Hematopoietic multipotent progenitor cell treated with erythropoietin and hydrocortisone succinate and interleukin-3 and kit ligand, for 6 days (in vitro differentiated cells): ENCODE measurements at places on chromosomes 6 and 20.
A peak's percentile ranks its signal among the peaks of the same experiment; 100 is the strongest.

GRCh38 chr6:43396408-43397149 lies 27.1 kb upstream of the ZNF318 start:
- DNase-seq = no peak

DNA sequence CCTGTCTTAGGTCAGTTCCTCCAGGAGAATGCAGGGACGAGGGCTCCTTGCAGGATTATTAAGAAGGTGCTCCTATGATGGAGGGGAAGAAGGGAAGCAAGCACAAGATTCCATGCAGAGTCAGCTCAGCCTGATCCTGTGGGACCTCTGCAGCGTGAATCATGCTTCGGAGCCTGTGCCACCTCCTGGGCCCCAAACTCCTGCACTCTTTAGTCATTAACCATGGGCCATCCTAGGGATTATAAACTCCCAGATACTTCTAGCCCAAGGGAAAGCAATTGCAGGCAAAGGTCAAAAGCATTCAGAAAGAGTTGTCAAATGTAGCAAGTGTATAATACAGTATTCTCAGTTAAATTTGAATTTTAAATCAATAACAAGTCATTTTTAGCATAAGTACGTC lies 208.7 kb upstream of the PMEPA1 start:
- DNase-seq = no peak

DNA sequence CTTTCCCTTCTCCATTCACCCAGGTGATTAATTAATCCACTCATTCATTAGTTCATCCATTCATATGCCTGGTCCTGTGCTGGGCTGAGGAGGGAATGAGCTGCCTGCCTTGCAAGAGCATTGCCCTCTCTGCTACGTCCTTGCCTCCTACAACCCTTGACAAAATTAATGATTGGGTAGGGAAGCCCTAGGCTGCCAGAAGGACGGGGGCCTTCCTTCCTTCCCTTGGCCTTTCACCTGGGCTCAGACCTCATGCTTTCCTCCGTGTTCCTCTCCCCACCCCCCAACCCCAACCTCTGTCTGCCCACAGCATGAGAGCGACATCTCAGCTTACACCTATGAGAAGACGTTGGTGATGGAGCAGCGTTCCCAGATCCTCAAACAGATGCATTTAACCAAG lies 25.6 kb downstream of the SLC12A5 start:
- DNase-seq = no peak

DNA sequence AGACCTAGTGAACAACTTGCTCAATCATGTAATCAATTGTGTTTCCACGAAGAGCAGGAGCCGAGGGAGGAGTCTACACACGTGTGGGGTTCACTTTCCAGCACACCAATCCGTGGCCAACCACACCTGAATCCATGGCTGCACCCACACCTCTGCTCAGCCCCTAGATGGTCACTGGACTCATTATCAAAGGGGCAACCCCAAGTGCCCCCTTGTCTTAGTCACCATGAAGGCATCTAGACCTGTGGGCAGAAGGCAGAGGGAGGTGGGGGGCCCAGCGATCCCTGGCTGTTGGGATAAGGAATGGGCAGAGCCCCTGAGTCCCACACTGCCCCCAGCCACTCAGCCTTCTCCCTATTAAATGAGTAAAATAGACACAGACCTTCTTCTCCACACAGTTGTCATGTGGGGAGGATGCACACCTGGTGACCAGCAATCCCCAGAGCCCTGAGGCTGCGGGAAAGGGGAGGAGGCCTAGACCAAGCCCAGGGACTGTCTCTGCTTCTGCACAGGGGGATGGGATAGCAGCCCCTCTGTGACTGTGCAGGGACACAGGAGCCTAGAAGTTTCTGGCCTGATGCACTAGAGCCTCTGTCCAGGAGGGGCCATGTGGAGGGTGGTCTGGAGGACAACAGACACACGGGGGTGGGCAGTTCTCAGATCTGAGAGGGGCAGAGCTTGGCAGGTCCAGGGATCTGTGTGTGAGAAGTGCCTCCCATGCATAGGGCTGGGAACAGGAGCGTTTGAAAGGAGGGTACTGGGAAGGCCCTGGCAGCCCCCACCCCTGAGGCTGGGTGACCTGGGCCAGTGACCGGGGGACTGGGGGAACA lies 1.9 kb upstream of the RAET1L start:
- DNase-seq = no peak

GRCh38 chr20:32628960-32629530 lies 43.9 kb upstream of the NOL4L start:
- DNase-seq = no peak

- no peak for DNase-seq
Observed at GRCh38 chr20:46735436-46735835, 26.0 kb downstream of the SLC2A10 start.

DNA sequence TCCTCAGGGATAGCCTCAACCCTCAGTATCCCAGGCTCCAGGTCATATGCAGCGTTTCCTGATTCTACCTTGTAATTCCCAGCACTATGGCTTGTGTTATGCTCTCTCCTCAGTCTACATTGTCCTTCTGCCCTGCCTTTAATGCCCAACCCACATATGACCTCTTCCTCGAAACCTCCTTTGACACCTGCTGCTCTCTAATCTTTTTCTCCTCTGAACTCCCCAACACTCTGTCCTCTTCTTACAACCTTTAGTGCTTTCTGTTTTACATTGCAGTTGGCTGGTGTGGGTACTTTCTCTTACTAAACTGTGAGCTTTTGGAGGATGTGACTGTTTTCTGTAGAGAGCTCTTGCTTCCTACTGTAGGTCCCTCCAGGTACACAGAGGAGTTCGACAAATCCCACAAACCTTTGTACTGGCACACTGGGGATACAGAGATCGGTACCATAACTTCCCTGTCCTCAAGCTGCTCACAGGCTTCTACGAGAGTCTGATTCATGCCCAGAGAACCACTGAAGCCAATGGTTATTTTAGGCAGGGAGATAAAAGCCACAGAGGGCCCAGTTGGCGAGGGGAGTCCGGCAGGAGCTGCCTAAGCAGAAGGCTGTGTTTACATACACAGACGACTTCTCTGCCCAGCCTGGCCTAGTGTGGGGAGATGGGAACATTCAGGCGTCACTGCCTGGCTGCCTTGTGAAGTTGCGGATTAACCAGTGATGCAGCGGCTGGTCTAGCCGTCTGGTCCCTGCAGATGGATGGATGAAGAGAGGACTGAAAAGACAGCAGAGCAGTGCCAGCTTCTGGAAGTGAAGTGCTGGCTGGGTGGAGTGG lies 8.4 kb upstream of the EPB41L1 start:
- DNase-seq = no peak

- DNase-seq = no peak
Observed at GRCh38 chr20:36812594-36813463, 39.3 kb upstream of the DSN1 start.

GRCh38 chr6:144578385-144579350 lies 293.5 kb downstream of the UTRN start:
- no peak for DNase-seq

GRCh38 chr20:30484749-30485070 lies 772.8 kb upstream of the DEFB115 start:
- DNase-seq = no peak

DNA sequence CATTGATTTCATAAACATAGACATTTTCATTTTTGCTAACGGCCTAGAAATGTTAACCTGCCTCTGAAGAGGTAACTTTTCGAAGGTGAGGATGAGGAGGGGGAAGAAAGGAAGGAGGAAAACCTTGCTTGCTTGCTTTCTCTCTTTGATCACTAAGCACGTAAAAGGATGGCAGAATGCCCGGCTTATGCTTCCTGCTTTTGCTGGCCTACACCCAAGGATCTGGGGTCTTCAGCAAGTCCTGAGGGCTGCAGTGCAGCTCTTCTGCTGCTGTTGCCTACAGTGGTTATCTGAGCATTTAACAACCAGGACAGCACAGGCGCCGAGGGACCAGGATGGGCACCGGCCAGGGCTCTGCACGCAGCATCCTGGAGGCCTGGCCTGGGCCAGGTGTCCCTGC lies 150.8 kb upstream of the TAB2 start:
- DNase-seq = peak; percentile 45

DNA sequence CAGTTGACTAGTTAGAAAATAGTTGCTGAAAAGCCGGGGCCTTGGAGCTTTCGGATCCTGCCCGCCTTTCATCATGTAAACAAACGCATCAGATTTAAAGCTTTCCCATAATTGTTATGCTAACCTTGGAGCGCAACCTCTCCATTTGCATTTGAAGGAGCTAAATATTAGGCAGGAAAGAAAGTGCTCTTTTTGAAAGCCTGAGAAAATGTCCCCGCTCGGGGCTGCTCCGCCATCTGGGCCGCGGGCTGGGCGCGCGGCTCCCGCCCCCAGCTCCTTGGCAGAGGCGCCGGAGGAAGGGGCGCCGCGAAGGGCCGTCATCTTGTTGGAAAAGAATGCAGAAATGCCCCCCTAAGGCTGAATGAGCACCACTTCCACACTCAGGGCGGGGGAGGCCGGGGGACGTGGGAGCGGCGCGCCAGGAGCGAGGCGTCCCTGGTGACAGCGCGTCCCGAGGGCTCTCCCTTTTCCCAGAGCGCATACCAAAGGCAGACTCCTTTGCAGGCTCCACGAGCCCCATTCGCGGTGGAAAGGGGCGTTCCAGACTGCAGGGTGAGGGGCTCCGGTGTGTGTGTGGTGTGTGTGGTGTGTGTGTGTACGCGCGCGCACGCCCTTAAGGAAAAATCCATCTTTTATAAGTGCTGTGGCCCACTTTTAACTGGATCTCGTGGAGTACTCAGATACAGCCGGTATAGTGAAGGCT lies 145.6 kb upstream of the ID4 start:
- DNase-seq = no peak

DNA sequence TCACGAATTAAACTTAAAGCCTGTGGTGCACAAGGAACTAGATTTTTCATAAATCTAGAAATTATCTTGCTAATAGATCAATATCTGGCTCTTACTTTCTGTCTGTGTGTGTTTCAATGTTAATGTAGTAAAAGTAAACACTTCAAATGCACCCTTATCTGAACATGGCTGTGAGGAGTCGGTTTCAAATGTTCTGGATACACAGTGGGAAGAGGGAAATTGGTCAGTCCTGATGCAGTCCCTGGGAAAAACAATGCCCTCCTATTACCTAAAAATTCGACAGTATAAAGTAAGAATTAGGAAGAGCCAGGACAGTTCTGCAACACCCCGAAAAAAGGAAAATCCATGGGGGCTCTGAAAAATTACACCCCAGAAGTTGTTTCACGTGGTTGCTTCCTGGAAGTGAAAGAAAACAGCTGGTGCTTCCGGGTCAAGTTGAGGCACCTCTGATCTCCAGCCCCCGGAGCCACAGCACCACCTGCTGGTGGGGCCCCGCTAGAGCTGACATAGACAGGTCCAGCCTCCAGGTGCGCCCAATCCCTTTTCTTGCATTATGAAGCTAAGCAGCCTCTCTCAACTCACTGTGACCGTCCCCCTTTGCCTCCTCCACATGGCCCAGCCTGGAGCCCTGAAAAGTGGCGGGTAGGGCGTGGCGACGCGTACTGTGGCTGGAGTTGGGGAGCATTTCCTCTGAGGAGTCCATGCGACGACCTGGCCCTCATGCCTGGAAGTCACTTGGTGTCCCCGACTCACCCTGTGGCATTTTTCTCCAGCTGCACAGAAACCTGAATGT lies 8.3 kb downstream of the SEMG2 start:
- peak; percentile 64 for DNase-seq

GRCh38 chr20:35600176-35600992 lies 15.2 kb upstream of the SPAG4 start:
- peak; percentile 4 for DNase-seq

GRCh38 chr6:11209906-11210305 lies 22.6 kb downstream of the NEDD9 start:
- no peak for DNase-seq

GRCh38 chr20:63132715-63133471 lies 83.0 kb downstream of the YTHDF1 start:
- no peak for DNase-seq

DNA sequence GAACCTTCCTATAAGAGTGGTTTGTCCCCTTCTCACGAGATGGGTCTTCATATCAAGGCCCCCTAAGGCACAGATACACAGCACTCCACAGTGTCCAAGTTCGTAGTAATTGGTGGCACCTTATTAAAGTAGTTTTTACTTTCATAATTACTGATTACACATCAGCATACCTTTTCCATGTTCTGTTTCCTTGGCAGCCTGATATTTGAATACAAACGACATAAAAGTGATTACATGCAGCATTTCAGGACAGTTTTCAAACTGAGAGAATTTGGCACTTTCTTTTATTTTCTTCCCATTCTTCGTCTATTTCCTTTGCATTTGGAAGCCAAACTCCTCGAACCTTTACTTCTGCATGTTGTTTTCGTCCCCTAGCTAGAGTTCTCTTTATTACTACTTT lies 139.7 kb downstream of the MTHFD1L start:
- DNase-seq = no peak

GRCh38 chr6:4896401-4896800 lies 107.4 kb downstream of the RPP40 start:
- no peak for DNase-seq

- no peak for DNase-seq
Observed at GRCh38 chr6:18362058-18362561, 25.0 kb upstream of the RNF144B start.

DNA sequence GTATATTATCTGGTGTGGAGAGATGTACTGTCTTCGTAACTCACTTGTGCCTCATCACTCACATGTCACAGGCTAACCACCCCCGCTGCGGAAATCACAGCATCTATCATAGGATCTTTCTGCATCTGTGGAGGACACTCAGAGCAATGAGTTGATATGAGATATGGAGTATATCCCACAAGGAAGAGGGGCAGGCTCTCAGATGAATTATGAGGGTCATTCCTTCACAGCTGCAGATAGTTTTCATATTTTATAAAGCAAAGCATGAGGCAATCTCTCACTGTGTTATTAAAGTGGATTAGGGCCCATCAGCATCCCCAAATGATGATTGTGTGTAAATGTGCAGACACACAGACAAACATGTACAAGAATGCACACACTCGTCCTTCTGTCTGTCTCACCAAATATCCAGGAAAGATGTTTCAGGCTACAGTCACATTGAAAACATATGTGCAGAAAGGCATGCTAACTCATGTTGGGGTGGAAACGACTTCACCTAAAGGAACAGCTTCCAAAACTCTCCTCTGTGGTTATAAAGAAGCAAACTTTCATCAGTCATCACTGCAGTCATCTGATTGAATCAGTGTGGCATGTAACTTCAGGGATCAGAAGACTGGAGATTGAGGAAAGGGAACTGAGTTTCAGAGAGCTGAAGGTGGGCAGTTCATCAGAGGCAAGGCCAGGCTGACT lies 164.7 kb downstream of the FOXC1 start:
- DNase-seq = no peak
